ENCODE measurements at places on chromosomes 3 and 15. TPM values are rescaled to one million over a fixed set of nuclear protein-coding genes. Genes with fewer than 3 reads are reported as not detected.

DNA sequence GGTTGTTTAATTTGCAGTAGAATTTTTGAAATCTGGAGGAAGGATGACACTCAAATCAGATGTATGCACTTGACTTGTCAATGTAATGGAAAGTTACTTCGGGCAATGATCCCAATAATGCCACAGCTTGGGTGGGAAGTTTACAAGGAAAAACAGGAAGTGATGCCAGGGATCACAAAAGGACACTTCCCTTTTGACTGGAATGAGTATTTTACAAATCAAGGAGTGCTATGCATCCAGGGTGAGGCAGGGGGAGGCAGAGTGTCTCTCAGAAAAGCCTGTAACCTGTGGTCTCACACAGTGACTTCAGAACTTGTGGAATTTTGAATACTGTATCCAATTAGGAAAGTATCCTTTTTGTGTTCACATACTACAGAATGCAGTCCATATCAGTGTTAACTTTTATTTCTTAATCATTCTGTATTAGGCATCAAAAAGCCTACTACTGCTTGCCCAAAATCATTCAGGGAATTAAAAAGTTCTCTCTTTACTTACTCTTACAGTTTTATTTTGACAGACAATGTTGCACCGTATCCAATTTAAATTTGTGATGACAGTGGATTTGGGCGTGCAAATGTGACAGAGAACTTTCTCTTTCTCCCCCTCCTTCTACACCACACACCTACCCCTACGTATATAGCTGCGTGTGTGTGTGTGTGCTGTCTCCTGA is 445.1 kb downstream of the MECOM start:
- no peak for DNase-seq

DNA sequence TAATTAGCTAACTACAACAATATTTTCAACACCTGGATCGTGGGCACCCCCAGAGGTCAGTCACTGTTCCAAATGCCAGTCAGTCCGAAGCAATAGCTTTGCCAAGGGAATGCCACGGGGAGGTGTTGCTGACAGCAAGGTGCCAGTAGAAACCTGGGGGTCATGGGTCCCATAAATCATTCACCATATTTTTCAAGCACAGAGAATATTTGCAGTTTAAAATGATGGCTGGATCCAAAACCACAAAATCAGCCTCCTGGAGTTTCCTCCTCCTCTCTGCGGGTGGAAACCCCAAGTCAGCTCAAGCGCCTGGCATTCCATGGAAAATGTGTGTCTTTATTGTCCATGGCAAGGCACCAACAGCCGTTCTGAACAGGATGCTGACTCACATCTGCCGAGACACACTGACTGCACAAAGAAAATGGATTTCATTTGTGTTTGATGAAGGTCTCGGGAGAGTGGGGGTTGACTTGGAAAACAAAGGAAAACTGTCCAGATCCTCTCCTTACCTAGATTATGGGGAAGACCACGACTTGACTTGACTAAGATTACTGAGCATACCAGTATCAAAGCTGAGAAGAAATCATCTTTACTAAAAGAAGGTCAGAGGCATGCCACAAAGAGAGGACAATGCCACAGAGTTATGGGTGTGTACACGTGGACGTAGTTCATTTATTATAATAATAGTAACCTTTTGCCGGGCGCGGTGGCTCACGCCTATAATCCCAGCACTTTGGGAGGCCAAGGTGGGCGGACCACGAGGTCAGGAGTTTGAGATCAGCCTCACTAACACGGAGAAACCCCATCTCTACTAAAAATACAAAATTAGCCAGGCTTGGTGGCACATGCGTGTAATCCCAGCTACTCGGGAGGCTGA is 26.4 kb downstream of the ANXA2 start:
- peak; percentile 63 for DNase-seq

DNA sequence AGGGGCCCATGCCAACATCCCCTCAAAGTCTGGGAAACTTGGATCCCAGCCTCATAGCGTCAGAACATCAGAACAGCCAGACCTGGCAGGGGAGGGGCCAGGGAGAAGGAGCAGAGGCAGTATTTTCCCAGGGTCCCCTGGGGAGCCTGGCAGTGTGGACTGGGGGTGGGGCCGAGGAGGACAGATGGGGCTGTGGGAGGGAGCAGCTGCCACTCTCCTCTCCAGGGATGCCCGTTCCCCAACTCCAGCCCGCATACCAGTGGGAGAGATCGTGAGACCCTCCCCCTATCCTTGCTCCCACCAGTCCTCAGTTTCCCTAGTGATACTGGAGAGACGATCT is 6.5 kb upstream of the DNAJB8 start:
- DNase-seq: no peak

DNA sequence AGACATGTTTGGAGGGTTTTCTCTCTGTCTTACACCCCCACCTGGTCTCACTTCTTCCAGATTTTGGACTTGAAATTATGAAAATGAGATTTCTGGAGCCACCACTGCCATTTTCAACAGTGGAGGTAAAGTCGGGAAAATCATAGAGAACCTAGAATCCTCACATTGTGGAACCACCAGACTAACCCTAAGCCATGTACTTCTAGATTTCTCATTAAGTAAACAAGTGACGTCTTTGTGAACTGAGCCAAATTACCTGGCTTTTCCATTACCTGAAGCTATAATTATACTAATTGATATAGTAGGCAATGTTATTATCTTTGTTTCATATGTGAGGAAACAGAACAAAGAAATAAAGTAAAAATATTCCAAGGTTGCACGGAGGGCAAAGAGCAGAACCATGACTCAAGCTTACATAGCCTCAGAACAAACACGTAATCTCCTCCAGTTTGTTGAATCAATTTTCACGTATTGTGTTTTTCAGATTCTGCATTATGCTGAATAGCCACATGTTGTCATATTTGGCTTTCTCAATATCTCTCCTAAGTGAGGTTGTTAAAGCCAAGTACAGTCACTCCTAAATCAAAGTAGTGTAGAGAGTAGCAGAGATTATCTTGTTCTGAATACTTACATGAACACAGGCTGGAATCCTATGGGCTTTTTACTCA is 101.3 kb upstream of the CMC1 start:
- no peak for DNase-seq

DNA sequence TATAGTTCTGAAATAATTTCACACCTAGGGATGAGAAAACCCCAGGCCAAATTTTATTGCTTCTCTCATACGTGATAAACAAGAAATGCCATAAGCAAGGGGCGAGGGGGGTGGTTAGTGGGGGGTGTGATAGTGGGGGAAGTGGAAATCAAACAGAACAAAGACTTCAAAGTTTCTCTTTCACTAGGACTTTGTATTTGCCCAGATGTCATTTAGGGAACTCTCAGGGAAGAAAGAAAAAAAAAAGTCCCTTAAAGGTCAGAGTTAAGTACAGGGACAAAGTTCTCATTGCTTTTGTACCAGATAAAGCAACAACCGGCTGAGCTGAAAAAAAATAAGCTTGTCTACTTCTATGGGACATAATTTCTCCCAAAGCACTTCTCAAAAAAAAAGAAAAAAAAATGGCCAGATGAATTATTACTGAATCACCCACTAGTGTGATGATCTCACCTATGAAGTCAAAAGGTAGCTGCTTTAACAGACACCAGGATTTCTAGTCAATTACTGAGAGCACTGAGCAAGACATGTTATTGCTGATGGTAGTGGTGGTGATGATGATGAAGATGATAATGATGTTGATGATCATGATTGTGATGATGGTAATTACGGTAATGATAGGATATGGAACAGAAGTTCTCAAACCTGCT is 56.2 kb downstream of the FHIT start:
- DNase-seq: no peak

GRCh38 chr3:133136114-133137041 is 98.2 kb downstream of the TMEM108 start:
- no peak for DNase-seq

DNA sequence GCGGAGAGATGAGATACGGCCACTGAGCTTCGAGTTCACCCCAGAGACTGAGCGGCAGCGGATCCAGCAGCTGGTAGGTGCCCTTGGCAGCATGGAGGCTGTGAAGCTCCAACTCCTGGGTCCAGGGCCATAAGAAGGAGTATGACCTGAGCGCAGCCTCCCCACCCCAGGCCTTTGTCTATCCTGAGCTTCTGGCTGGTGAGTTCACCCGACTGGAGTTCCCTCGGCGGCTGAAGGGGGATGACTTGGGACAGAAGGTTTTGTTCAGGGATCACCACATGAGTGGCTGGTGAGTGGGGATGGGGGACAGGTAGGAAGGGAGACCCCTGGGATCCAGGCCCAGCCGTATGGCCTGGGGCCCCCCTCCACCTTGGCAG is 2.6 kb downstream of the PPM1M start:
- DNase-seq: no peak

- DNase-seq: no peak
Measured at GRCh38 chr15:63015618-63016017, 26.9 kb upstream of the TPM1 start.

DNA sequence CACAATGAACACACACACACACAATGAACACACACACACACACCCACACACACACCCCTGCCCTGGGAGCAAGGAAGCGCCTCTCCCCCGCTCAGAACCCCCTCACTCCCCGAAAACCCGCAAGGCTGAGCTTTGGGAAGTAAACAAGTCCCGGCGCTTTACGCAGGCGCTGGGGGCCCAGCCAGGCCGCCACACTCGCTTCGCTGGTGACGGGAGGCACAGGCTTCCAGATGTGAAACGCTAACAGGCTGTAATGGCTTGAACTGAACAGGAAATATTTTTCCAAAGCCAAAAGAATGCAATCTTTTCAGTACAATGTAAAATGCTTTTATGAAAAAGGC is 122.7 kb upstream of the IGF1R start:
- DNase-seq: no peak

DNA sequence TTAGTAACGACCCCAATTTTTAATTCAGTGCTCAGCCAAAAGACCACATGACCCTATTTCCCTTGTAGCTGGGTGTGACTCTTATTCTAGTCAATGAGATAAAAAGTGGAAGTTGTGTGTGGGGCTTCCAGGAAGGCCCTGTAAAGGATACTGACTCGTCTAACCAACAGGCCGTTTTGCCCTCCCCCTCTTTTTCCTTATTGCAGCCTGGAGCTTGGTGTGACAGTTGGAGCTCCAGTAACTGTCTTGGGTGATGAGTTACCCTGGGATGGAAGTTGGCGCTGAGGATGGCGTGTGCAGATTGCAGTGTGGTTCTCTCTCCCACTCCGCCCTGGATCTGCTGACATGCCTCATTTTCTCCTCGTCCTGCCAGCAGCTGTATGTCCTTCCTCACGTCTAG is 209.3 kb upstream of the PROK2 start:
- no peak for DNase-seq

- DNase-seq: no peak
Measured at GRCh38 chr3:40557575-40558161, 32.9 kb downstream of the ZNF621 start.

DNA sequence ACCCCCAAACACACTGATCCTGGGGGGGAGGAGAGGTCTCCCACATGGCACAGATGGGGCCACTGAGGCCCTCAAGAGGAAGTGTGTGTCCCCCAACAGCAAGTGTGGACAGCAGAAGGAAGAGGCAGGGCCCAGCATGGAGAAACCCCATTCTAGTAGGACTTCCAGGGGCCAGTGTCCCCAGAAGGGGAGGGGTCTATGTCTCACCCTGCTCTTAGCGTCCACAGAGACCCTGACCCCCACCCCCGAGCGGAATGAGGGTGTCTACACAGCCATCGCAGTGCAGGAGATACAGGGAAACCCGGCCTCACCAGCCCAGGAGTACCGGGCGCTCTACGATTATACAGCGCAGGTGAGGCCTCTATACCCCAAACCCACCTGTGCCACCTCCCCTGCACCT is 35.3 kb downstream of the TSPAN3 start:
- DNase-seq: no peak

- DNase-seq: no peak
Measured at GRCh38 chr15:95832668-95833067, 497.8 kb upstream of the NR2F2 start.

- DNase-seq: no peak
Measured at GRCh38 chr15:47412136-47412535, 305.2 kb upstream of the SEMA6D start.

DNA sequence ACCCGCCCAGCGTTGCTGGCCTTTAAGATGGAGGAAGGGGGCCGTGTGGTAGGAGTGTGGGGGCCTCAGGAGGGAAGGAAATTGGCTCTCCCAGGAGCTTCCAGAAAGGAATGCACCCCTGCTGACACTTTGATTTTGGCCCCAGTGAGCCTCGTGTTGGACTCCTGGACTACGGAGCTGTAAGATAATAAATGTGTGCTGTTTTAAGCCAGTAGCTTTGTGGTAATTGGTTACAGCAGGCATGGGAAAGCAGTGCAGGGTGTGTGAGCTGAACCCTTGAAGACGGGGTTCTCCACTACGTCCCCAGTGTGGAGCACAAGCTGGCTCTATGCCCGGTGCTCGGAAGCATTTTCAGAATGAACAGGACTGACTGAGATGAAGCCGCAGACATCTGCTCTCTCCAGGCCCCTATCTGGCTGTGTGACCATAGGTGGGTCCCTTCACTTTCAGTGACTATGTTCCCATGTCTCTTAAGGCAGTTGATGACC is 22.9 kb upstream of the CGNL1 start:
- DNase-seq: no peak

GRCh38 chr15:71333839-71334238 is 218.6 kb downstream of the THSD4 start:
- DNase-seq: no peak

DNA sequence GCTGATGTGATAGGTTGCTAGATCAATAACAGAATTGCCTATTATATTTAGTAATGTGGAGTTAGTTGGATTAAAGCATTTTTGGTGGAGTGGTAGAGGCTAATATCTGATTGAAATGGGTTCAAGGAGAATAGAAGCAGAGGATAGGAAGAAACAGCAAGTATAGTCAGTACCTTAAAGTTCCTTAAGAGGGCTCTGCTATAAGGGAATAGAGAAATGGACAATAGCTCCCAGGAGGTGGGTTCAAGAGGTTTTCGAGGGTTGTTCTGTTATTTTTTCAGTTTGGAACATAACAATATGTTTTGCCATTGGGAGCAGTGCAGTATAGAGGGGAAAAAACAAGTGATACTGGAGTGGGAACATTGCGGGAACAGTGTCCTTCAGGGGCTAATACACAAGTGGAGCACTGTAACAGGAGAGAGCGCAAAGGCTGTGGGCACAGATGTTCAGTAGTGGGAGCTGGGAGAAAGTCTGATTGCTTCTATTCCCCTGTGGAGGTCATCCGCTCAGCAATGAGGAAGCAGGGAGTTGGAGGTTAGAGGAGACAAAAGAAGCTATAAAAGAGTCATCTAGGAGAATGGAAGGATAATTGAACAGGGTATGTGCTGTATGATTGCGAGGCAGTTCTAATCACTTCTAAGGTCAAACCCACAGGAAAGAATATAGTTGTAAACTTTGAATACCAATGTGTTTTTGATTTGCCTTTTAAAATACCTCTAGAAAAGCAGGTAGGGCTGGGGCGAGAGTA is 3.3 kb downstream of the MRPS11 start:
- no peak for DNase-seq

GRCh38 chr3:119494597-119494996 is 3.8 kb upstream of the TIMMDC1 start:
- no peak for DNase-seq

Gene C15orf62
- polyA plus RNA-seq: 1.9 TPM

Gene MESP1
- polyA plus RNA-seq: 0.85 TPM

Gene INSYN1
- 5.2 TPM for polyA plus RNA-seq

Gene SLC6A1
- 2.4 TPM for polyA plus RNA-seq

All from forelimb muscle (tissue), 1 donor.